Fibroblast of gingiva (primary cell): ENCODE measurements at places on chromosomes 11 and 22.

GRCh38 chr11:131723088-131723487, 352.7 kb downstream of the NTM start:
- DNase-seq = no peak

GRCh38 chr11:132620423-132620822, 911.9 kb downstream of the OPCML start:
- DNase-seq = no peak

DNA sequence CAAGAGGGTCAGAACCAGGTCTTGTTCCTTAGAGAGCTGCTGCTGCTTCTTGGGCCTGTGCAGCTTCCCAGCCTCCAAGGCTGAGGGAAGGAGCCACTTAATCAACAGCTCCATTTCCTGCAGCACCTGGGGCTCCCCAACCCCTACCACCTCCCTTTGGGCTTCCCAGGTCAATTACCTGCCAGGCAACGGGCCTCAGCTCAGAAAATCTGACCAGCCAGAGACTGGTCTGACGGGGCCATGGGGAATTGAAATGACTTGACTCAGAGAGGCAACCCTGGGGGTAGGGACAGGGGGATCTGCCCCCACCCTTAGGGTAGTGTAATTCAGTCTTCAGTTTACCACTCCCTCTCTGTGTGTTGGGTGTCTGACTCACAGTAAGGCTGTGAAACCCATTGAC, 4.7 kb upstream of the MAJIN start:
- no peak for DNase-seq

- no peak for DNase-seq
Measured at GRCh38 chr22:28068826-28069225, 149.8 kb upstream of the PITPNB start.

GRCh38 chr11:95968585-95968984, 44.7 kb upstream of the MTMR2 start:
- DNase-seq = no peak

- peak; percentile 77 for DNase-seq
Measured at GRCh38 chr11:82682003-82682751, 51.5 kb downstream of the FAM181B start.

DNA sequence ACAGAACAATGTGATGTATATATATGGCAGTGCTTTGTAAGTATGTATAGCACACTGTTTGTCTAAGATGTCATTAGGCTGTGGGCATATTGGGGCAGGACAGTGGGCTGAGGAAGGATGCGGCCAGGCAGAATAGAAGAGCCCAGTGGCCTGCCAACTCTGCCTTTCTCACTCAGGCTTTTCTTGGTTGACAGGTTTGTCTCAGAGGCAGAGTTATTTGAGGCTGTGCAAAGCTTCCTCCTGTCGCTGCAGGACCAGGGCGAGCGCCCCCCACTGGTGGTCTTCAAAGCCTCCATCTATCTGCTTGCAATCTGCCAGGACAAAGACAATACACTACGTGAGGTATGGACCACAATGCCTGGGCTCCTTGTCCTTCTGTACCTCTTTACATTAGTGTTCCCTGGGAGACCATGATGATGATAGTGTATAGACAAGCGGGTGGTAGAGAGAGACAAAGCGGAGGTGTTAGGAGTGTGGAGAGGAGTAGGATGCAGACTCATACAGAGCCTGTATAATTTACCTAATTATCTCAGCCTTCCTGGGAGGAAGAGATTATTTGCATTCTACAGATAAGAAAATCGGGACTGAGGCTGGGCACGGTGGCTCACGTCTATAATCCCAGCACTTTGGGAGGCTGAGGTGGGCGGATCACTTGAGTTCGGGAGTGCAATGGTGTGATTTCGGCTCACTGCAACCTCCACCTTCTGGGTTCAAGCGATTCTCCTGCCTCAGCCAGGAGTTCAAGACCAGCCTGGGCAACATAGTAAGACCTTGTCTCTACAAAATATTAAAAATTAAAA, 37.3 kb upstream of the CCDC134 start:
- DNase-seq = no peak

DNA sequence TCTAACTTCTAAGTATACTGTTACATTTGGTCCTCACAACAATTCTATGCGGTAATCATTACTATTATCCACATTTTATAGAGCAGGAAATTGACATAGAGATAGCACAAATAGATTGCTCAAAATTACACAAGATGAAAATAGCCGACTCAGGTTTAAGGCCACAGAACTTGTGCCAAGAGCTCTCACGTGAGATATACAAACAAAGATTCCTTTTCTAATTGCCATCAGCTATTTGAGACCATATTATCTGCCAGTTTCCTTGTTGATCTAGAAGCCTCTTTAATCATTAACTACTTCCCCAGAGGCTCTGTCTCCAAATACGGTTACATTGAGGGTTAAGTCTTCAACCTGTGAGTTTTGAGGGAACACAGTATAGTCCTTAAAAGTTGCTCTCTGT, 61.0 kb upstream of the GLYATL1B start:
- DNase-seq = no peak

DNA sequence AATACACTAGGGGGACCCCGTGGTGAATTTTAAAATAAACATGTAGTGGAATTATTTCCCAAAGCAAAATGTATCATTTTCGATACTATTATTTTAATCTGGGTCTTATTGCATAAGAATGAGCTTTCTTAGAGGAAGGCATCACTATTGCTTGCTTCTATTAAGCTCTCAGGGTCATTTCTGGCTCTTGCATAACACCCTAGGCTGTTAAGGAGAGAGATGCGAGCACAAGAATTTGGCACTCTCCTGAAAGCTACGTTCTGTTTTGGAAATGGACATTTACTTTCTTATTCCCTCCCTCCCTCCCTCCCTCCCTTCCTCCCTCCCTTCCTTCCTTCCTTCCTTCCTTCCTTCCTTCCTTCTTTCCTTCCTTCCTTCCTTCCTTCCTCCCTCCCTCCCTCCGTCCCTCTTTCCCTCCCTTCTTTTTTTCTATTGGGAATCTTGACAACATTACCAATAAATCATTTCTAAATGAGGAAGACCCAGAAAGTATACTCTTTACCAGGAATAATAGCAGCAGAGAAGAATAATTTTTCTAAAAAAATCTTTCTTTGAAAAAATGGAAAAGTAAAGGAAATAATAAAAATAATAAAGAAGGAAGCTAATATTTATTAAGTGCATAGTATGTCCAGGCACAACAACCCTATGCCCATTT, 83.6 kb upstream of the BDNF start:
- DNase-seq = peak; percentile 51

GRCh38 chr11:71504531-71504930, 22.5 kb upstream of the KRTAP5-7 start:
- no peak for DNase-seq

- DNase-seq = peak; percentile 20
Measured at GRCh38 chr22:25362215-25362882, 142.9 kb downstream of the CRYBB2 start.

DNA sequence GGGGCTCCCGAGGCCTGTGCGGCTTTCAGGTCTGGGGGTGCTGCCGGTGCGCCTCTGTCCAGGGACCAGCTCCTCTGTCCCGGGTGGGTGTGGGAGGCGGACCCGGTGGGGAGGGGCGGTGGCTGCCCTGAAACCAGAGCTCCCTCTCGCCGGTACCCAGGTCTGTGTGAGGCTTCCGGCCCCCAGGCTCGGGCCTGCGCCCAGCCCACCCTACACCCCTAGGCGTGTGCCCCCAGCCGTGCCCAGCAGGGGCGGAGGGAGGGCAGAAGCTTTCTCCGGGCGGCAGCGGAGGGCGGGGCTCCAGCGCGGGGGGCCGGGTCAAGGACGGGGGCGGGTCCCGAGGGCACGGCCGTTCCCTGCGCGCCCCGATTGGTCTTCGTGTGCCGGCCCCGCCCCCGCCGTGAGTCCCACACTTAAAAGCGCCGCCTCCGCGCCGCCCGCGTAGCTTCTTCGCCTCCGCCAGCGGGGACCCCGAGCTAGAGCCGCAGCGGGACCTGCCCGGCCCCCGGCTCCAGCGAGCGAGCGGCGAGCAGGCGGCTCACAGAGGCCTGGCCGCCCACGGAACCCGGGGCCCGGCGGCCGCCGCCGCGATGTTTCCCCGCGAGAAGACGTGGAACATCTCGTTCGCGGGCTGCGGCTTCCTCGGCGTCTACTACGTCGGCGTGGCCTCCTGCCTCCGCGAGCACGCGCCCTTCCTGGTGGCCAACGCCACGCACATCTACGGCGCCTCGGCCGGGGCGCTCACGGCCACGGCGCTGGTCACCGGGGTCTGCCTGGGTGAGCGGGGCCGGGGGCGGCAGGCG, 616 bp downstream of the PNPLA2 start:
- peak; percentile 89 for DNase-seq

- DNase-seq = peak; percentile 48
Measured at GRCh38 chr22:49826603-49827270, 936 bp downstream of the BRD1 start.

DNA sequence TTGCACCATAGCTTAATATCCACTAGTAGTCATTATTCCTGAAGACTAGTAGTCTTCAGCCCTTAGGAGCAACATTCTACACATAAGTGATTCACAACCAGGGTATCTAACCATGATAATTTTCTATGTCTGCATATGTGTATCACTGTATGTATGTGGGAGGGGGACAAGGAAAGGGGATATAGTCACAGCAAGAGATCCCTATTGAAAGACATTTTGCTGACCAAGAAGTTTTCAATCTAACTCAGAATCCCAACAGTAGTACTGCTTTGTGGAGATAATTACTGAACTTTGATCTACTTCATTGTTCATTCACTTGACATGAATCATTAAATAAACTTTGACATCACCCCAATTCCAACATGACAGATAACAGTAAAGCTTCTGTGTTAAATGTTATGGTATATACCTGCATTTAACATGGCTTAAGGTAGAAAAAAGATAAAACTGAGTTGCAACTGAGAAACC, 10.3 kb downstream of the PIK3C2A start:
- no peak for DNase-seq

GRCh38 chr22:44519886-44520285, 21.9 kb upstream of the RTL6 start:
- no peak for DNase-seq

DNA sequence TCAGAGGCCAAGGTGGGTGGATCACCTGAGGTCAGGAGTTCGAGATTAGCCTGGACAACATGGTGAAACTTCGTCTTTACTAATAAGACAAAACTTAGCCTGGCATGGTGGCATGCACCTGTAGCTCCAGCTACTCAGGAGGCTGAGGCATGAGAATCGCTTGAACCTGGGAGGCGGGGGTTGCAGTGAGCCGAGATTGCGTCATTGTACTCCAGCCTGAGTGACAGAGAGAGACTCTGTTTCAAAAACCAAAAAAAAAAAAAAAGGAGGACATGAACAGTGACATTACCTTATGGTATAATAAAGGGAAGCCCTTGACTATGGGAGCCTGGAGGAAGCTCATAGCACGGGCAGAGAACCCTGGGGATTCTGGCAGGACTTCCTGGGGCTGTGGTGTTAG, 16.5 kb upstream of the PLEKHB1 start:
- DNase-seq = no peak

DNA sequence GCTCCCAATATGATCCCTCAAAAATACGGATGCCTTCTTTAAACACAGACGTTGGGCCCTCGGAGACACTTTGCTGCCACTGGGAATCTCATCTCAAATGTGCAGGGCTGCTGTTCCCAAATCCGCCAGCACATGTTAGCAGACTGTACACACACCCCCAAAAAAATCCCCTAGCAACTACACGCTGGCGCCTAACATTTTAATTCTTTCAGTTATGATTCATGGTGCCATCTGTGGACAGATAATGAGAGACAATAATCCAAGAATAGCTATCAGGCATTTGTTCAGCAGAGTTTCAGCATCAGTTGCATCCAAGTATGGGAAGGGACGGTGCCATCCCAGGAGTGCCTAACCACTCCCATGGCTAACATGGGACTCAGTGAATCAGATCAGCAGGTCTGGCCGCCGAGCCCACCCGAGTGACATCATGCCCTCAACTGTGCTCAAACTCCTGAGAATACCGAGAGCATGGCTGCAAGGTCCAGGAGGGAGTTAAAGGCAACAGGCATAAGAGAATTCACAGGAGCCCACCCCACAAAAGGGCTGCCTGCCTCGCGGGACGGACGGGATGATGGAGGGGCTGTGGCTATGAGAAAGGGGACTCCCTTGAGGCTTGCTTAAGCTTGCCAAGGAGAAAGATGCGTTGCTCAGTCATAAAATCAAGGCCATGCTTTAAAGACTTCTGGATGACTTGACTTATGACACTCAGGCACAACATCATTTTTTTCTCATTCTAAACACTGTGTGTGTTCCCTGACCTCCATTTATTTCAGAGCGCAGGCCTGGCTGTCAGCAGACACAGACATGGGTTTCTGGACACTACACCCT, 337.0 kb downstream of the SHANK2 start:
- DNase-seq = no peak

DNA sequence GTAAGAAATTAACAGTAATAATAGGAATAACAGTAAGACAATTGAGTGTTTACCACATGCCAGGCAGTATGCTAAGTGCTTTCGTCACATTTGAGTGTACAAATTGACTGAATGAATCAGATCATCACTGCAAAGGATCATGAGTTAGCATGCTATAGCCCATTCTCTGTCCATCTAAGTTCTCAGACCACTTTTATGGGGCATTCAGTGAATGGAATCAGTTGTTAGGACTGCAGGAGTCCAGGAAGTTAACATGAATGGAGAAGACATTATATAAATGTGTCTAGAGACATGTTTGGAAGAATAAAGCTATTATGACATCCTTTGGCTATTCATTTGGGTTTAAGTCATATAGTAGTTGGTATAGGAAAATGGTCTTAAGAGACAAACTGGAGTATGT, 59.9 kb downstream of the NCAM1 start:
- DNase-seq = no peak

DNA sequence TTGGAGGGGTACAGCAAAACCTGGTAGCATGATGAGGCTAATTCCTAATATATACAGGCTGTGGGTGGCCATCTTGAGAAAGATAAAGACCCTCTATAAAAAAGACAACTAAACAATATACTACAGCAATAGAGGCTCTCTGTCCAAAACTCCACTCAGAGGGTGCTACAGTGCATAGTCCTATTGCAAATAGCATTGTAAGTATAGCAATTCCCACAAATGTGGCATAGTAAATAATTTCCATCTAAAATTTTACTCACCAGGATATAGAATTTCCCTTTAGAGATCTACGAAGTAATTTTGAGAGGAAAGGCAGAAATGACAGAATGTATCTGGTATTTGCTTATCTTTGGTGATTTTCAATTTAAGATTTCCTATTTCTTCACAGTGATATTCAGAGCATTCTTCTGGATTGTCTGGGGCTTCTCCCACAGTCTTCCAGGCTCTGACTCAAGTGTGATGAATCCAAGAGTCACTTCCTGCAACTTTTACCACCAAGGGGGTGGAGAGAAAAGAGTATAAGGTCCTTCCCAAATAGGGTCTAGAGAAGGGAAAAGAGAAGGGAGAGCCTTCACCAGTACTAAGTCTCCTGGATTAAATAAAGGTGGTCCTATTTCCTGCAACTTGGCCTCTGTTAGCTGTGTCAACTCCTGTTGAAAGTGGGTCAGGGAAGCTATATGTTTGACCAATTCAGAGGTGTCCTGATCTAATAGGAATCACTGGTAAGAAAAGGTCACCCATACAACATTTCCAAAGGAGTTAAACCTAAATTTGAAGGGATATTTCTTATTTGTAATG, 1054.7 kb upstream of the CNTN5 start:
- DNase-seq = no peak
